Activated naive CD4-positive, alpha-beta T cell treated with anti-CD3 and anti-CD28 coated beads for 36 hours (primary cell): ENCODE measurements at places on chromosomes 5 and 9.

- no peak for DNase-seq
Observed at GRCh38 chr9:108467161-108467560, 388.6 kb downstream of the ACTL7B start.

- no peak for DNase-seq
Observed at GRCh38 chr9:78393340-78393739, 96.4 kb downstream of the PSAT1 start.

- DNase-seq, result no peak
Observed at GRCh38 chr5:96763026-96763425, 44.7 kb downstream of the ERAP1 start.

- DNase-seq, result no peak
Observed at GRCh38 chr5:89303033-89303480, 420.1 kb upstream of the MEF2C start.

GRCh38 chr5:60675286-60675685 lies 24.7 kb downstream of the DEPDC1B start:
- no peak for DNase-seq

DNA sequence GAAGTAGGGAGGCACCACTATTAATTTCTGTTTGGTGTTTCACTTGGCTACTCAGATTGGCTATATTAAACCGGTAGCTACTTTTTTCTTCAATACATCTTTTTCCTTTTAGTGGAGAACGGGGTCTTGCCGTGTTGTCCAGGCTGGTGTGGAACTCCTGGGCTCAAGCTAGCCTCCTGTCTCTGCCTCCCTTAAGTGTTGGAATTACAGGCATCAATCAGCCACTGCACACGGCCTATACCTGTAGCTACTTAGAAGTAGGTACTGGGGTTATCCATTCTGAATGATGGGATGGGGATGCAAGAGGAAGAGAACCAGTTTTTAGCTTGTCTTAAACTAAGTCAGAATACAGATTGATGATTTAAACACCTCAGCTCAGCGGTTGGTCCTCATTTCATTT lies 1.7 kb downstream of the UBE2D2 start:
- no peak for DNase-seq

DNA sequence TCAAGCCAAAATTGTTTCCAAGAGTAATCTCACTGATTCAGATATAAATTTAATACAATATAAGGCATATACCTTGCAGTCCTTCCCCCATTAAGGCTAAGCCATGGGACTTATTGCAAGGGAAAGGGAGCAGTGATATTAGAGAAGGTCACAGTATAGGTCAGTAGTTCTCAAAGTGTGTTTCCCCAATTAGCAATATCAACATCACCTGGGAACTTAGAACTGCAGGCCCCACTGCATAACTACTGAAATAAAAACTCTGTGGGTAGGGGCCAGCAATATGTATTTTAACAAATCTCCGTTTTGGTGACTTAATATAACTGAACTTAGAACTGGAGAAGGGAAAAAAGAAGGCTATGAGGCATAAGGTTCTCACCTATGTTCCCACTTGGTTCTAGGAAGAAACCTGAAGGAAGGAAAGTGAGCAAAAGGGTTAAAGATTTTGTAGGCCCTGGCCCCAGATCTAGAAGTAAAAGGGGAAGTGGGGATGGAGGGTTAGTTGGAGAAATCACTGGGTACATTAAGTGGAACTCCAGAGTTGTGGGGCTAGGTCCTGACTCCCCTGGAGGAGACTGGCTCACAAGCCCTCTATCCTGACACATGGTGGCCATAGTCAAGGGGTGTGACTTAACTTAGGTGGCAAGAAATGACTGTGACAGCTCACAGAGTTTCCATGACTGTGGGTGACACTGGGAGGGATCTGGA lies 40.7 kb downstream of the WDR36 start:
- no peak for DNase-seq

DNA sequence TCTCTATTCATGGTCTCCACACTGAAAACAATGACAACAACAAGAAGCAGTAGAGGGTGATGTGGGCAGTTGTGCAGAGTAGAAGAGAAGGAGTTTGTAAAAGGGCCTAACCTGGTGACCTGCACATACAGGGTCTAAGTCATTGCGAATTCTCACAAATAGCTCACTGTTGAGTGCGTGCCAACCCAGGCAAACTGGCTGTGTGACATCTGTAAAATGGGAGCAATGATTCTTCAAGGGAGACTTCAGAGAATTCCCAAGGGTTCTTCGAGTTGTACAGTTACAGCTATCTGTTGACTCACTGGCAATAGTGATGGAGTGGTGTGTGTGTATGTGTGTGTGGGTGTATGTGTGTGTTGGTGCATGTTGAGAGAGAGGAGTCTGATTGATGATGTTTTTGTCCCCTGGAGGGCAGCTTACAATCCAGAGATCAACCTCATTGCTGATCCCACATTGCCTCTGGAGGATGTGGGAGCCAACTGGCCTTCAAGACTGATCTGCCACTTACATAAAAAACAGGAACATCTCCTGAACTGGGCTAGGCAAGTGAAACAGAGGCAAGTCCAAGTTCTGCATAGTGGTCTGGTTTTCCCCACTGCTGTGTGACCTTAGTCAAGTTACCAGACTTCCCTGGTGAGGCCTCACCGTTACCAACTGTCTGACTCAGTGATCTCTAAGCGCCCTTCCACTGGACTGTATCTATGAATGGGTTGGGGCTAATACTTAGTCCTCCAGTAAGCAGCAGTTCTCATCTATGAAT lies 3.2 kb downstream of the FAT2 start:
- no peak for DNase-seq

DNA sequence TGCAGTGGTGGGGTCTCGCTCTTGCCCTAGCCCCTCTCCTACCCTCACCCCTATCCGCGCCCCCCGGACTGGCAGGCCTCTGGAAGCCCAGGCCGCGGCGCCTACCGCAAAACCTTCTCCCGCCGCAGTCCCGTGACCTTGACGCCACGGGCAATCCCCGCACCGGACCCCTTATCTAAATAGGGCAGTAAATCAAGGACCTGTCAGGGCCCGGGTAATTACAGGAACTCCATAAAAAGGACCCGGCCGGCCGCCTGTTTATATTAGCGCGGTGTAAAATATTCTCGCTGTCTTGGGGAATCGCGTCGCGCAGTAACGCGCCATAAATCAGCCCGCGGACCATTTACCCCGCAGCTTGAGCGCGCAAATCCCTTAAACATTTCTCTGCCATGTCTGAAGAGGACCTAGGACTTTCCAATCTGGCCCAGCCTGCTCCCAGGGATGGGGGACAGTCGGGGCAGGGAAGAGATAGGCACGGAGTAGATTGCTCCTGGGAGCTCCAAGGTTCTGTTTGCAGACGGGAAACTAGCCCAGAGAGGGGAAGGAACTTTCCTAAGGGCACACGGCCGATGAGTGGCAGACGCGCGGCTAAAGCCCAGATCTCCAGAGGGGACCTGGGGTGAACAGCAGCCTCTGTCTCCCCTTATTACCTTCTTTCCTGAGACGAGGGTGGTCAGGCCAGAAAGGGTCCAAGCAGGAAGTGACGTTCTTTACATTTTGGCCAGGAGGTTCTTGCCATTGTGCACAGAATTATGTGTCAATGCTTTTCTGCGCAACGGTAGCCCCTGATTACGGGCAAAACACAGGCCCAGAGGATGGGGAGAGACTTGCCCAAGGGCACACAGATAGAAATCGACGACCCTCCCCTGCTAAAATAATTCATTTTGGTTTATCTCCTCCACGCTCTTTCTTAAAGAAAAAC lies 4.8 kb upstream of the HAND1 start:
- DNase-seq, result no peak
